Thyroid gland (tissue), 4 donors: ENCODE measurements at places on chromosomes 1 and 21. TPM values are rescaled to one million over a fixed set of nuclear protein-coding genes. Genes with fewer than 3 reads are reported as not detected.
A peak's percentile ranks its signal among the peaks of the same experiment; 100 is the strongest.

GRCh38 chr1:155893389-155894142, 17.6 kb downstream of the RIT1 start:
- peaks cover 9% of the 10 kb centered on the region for H3K4me1 ChIP-seq
- peak overlapping the region; percentile 46 for H3K27ac ChIP-seq
- no peak overlapping the region for H3K4me3 ChIP-seq
- peaks cover under 1% of the 10 kb centered on the region for H3K36me3 ChIP-seq
- H3K27me3 ChIP-seq, result no peaks in the 10 kb centered on the region

- H3K4me1 ChIP-seq, result no peaks in the 10 kb centered on the region
- H3K4me3 ChIP-seq, result no peak overlapping the region
- no peaks in the 10 kb centered on the region for H3K27me3 ChIP-seq
- H3K36me3 ChIP-seq, result no peaks in the 10 kb centered on the region
- no peak overlapping the region for H3K27ac ChIP-seq
Observed at GRCh38 chr21:21606041-21606440, 607.8 kb downstream of the NCAM2 start.

DNA sequence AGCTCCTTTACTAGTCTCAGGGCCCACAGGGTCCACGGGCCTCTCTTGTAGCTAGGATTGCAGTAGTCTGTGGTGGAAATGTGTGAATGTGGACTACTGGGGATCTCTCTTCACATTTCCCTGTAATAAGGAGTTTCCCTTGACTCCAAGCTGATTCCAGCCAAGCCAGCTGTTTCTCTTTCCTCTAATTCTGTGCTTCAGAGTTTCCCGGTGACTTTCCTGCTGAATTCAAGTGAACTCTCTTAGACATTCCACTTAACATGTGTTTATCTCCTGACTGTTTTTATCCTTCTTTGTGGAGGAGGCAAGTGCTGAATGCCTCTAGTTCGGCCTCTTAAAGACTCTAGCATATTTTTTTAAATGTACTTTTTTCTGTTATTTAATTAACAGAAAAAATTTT, 354.0 kb upstream of the RGS18 start:
- no peak overlapping the region for H3K4me3 ChIP-seq
- no peaks in the 10 kb centered on the region for H3K4me1 ChIP-seq
- H3K36me3 ChIP-seq, result no peaks in the 10 kb centered on the region
- DNase-seq, result no peak
- H3K27me3 ChIP-seq, result no peaks in the 10 kb centered on the region

- no peaks in the 10 kb centered on the region for H3K27me3 ChIP-seq
- no peaks in the 10 kb centered on the region for H3K36me3 ChIP-seq
- no peak overlapping the region for H3K27ac ChIP-seq
- DNase-seq, result no peak
- H3K4me3 ChIP-seq, result no peak overlapping the region
Observed at GRCh38 chr1:43585557-43585956, 54.9 kb downstream of the PTPRF start.

GRCh38 chr1:166980818-166981217, 5.5 kb upstream of the ILDR2 start:
- no peak overlapping the region for H3K4me3 ChIP-seq
- H3K27me3 ChIP-seq, result no peaks in the 10 kb centered on the region
- DNase-seq, result no peak
- H3K27ac ChIP-seq, result no peak overlapping the region
- H3K4me1 ChIP-seq, result no peaks in the 10 kb centered on the region
- H3K36me3 ChIP-seq, result no peaks in the 10 kb centered on the region

DNA sequence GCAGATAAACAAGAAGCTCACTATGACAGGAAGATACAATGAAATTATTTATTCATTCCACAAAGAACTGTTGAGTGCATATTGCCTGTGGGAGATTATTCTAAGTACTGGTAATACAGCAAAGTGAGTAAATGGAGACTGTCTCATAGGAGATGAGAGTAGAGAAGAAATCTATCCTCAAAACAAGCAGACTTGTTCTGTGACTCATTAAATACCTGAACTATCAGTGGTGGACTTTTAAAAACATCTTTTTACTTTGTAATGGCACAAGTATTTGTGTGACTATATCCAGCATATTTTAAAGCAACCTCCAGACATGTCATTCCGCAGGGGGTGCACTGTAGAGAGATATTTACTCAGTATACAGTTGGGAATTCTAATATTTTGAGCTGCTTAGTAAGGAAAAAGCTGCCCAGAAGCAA, 259.2 kb downstream of the FMN2 start:
- no peak overlapping the region for H3K4me3 ChIP-seq
- no peak overlapping the region for H3K27ac ChIP-seq
- H3K36me3 ChIP-seq, result no peaks in the 10 kb centered on the region

DNA sequence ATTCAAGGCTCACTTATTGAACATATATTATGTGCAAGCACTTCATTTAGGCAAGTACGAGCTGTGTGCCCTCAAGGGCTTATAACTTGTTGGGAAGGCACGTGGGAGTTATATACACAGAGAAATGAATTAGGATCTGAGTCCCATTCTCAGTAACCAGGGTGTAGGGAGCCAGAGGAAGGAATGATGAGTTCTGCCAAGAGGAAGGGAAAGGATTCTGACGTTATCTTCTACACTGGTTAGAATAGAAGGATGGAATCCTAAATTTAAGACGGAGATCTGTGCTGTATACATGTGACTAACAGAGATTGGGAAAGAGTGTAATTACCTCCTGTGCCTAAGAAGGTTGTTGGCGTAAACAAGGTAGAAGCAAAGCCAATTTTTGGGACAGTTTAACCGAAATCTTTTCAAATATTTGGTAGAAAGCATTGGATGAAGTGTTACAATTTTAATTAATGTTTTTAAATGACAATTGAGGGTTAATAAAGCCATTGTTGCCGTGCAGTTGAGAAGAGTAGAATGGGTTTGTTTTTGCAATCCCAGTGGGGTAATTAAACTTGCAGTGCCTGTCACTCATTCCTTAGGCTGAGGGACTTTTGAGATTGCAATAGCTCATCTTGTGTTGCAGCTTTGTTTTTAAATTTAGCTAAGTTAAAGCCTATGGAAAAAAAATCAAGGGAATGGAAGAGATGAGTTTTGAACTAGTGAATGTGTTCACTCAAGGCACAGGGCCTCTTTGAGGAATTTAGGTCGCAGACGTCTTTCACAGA, 177.2 kb downstream of the NFIA start:
- no peaks in the 10 kb centered on the region for H3K27me3 ChIP-seq
- H3K36me3 ChIP-seq, result no peaks in the 10 kb centered on the region
- DNase-seq, result no peak
- H3K4me3 ChIP-seq, result no peak overlapping the region

Gene TEKT2
- 1.5 TPM for total RNA-seq

GRCh38 chr1:21546122-21546825, 37.1 kb downstream of the ALPL start:
- no peaks in the 10 kb centered on the region for H3K36me3 ChIP-seq
- no peak for DNase-seq
- no peak overlapping the region for H3K4me3 ChIP-seq
- no peak overlapping the region for H3K27ac ChIP-seq
- H3K4me1 ChIP-seq, result no peaks in the 10 kb centered on the region
- H3K27me3 ChIP-seq, result no peaks in the 10 kb centered on the region

- H3K4me3 ChIP-seq, result no peak overlapping the region
- H3K4me1 ChIP-seq, result no peaks in the 10 kb centered on the region
- H3K27ac ChIP-seq, result no peak overlapping the region
- no peaks in the 10 kb centered on the region for H3K27me3 ChIP-seq
- no peak for DNase-seq
Observed at GRCh38 chr1:208600456-208601190, 356.4 kb upstream of the PLXNA2 start.

- H3K27me3 ChIP-seq, result no peaks in the 10 kb centered on the region
- H3K27ac ChIP-seq, result no peak overlapping the region
- H3K36me3 ChIP-seq, result no peaks in the 10 kb centered on the region
- no peaks in the 10 kb centered on the region for H3K4me1 ChIP-seq
- DNase-seq, result no peak
Observed at GRCh38 chr1:15187175-15188129, 33.9 kb downstream of the TMEM51 start.

Gene RXFP4
- not detected for total RNA-seq

Gene SH2D1B
- total RNA-seq, result not detected

Gene COL11A1
- 0.75 TPM for total RNA-seq

Gene PFKL
- total RNA-seq, result 103 TPM

- H3K4me1 ChIP-seq, result peaks cover 6% of the 10 kb centered on the region
- peak overlapping the region; percentile 67 for H3K27ac ChIP-seq
- no peak for DNase-seq
- no peaks in the 10 kb centered on the region for H3K27me3 ChIP-seq
Observed at GRCh38 chr1:228963795-228964177, 228.5 kb downstream of the RHOU start.

- H3K4me3 ChIP-seq, result no peak overlapping the region
- H3K27me3 ChIP-seq, result no peaks in the 10 kb centered on the region
- no peaks in the 10 kb centered on the region for H3K36me3 ChIP-seq
- H3K27ac ChIP-seq, result no peak overlapping the region
- no peak for DNase-seq
- H3K4me1 ChIP-seq, result peaks cover 27% of the 10 kb centered on the region
Observed at GRCh38 chr1:157047062-157047410, 1.5 kb upstream of the ARHGEF11 start.

DNA sequence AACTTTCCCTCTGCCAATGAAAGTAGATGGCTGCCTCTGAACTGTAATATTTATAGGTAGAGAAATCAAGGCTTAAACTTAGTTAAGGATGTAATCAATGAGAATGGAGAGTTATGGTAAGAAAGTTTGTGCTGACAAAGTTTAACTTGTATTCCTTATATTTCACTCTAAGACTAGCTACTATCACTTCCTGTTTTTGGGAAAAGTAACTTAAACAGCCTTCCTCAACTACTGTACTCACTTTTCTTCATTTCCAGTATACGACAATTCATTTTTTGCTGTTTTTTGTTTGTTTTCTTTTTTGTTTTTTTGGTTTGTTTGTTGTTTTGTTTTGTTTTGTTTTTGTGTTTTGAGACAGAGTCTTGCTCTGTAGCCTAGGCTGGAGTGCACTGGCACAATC, 3.7 kb downstream of the RGS18 start:
- H3K4me3 ChIP-seq, result no peak overlapping the region
- no peaks in the 10 kb centered on the region for H3K36me3 ChIP-seq
- H3K27me3 ChIP-seq, result no peaks in the 10 kb centered on the region
- no peak overlapping the region for H3K27ac ChIP-seq
- no peak for DNase-seq
- no peaks in the 10 kb centered on the region for H3K4me1 ChIP-seq

DNA sequence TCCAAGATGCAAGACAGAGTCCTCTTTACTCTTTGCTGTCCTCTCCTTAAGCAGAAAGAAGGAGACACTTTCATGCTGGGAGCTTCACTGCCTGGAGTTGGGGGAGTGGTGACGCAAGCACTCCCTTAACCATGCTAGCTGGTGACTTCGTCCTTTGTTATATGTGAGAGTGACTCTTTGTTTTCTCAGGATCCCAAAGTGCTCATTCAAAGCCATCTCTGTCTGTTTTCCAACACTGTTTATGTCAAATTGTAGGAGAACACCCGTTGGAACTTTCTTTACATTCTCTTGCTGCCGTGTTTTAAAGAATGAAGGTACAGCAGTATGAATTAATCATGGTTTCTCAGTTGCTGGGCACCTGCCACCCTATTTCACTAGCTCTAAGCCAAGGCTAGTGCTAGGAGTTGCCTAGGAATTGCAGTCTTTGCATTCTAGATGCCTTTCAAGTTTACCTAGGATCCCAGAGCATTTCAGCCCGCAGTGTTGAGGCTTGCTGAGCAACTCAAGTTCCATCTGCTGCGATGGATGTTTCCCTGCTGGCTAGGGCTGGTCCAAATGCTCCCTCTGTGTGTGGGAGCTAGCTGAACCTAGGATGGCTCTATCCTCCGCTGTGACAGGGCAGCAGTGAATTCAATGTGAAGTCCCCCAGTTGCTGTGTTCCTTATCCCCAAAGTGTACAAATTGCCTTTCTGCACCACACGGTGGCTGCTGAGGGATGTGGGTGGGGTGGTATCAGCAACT, 82.6 kb upstream of the GPR52 start:
- H3K27me3 ChIP-seq, result no peaks in the 10 kb centered on the region
- no peak for DNase-seq
- H3K4me3 ChIP-seq, result no peak overlapping the region
- H3K36me3 ChIP-seq, result no peaks in the 10 kb centered on the region
- H3K27ac ChIP-seq, result no peak overlapping the region
- H3K4me1 ChIP-seq, result no peaks in the 10 kb centered on the region

- no peak for DNase-seq
- no peaks in the 10 kb centered on the region for H3K27me3 ChIP-seq
- H3K4me1 ChIP-seq, result peaks cover 12% of the 10 kb centered on the region
- no peaks in the 10 kb centered on the region for H3K36me3 ChIP-seq
- H3K27ac ChIP-seq, result no peak overlapping the region
Observed at GRCh38 chr1:3767328-3767925, 5.1 kb upstream of the SMIM1 start.
